ENCODE measurements at places on chromosomes 6 and 20. TPM values are rescaled to one million over a fixed set of nuclear protein-coding genes. Genes with fewer than 3 reads are reported as not detected.

Gene JAG1
- total RNA-seq = 171 TPM

Gene MYH7B
- under 0.01 TPM for total RNA-seq

Gene KIAA0408
- not detected for total RNA-seq

Gene BHLHE23
- not detected for total RNA-seq

Gene SEC23B
- total RNA-seq = 47.5 TPM

Gene LY6G5C
- 1.1 TPM for total RNA-seq

Gene OR2B6
- total RNA-seq = not detected

Gene SPATS1
- total RNA-seq = not detected

Gene PAQR8
- total RNA-seq = 5.8 TPM

Gene ADGRF5
- total RNA-seq = 6.2 TPM

Gene OXT
- total RNA-seq = not detected

Gene KHDRBS2
- total RNA-seq = not detected

Gene C6orf58
- total RNA-seq = not detected

Data from endothelial cell of coronary artery (primary cell).